NCI-H748 treated with DMSO at 0.1 percent for 48 hours (cell line): ENCODE measurements at places on chromosomes 7 and 10.

- DNase-seq = no peak
These were observed 270.0 kb downstream of the TRIL start for GRCh38 chr7:28688174-28688573.

- no peak for DNase-seq
These were observed 16.4 kb downstream of the SH3PXD2A start for GRCh38 chr10:103838862-103839518.

GRCh38 chr10:130233426-130233825 is 97.2 kb downstream of the GLRX3 start:
- DNase-seq = no peak

DNA sequence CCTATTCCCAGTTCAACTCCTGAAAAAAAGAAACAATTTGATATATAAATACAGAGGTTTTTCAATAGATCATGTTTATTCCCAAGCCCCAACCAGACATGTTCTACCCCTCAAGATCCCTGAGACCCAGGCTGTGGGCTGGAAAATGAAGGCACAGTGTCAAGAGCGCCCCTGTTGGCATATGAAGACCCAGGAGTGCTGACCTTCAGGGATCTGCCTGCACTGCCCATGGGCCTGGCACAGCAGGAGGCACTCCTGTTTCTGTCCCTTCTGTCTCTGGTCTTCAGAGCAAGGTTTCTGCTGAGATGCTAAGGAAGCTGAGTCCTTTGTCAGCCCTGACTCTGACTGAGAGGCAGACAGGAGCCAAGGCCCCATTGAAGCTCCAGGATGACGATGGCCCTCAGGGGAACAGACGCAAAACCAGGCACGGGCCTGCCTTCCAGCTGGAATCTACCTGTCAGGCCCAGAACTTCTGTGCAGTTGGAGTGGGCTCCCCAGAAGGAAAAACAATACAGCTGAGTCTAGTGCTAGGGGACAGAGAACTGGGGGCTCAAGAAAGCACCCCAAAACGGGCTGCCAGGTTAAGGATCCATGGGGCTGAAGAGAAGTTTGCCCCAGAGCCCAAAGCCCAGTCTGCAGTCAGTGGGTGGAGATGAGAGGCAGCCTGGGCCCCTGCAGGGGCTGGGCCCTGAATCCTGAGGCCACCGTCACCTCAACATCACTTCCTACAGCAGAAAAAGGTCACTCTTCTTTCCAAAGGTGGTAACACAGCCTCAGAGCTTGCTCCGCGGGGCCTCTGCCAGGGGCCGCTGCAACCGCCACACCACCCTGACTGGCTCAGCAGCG is 6.7 kb upstream of the AIFM2 start:
- no peak for DNase-seq

GRCh38 chr7:155603205-155603857 is 41.1 kb upstream of the RBM33 start:
- no peak for DNase-seq

DNA sequence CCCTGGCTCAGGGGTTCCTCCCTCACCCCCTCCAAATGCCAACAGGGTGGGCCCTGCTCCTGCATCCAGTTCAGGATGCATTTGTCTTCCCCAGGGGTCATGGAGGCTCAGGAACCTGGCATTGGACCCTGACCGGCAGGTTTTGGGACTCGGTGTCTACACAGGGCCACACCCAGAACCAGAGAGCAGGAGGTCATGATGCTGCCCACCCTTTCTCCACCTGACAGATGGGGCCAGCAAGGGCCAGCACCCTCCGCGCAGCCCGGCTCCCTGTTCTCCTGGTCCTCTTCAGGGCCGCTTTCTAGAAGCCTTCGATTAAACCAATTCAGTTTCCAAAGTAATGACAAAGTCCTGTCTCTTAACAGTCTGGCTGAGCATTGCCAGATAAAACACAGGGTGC is 50.2 kb downstream of the CAMK2B start:
- DNase-seq = no peak

- peak; percentile 93 for DNase-seq
These were observed 71.6 kb downstream of the THSD7A start for GRCh38 chr7:11760372-11760771.
